ENCODE measurements at places on chromosomes 2 and 18.
A peak's percentile ranks its signal among the peaks of the same experiment; 100 is the strongest.

GRCh38 chr2:24048769-24049484 lies 614 bp upstream of the FKBP1B start:
- DNase-seq = peak; percentile 47

DNA sequence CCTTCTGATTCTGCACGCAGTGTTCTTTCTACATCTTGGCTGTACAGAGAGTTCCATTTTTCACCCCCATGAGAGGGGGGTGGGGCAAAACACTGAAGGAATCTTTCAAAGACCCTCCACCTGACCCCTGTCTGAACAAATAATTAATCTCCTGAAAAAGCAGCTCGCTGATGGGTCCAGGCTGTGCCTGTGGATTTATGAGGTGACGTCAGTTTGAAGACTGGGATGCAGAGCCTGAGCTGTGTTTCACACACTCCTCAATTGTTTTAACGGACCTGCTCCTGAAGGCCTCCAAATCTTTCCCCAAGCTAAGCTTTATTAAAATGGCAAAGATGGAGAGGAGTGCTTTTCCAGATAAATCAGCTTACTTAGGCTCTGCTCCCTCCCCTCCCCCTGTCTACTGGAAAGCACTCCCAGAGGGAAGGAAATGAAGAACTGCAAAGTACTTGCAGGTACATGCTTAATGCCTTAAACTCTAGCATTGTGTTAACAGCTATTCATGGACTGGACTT lies 390.2 kb upstream of the TNP1 start:
- no peak for DNase-seq

DNA sequence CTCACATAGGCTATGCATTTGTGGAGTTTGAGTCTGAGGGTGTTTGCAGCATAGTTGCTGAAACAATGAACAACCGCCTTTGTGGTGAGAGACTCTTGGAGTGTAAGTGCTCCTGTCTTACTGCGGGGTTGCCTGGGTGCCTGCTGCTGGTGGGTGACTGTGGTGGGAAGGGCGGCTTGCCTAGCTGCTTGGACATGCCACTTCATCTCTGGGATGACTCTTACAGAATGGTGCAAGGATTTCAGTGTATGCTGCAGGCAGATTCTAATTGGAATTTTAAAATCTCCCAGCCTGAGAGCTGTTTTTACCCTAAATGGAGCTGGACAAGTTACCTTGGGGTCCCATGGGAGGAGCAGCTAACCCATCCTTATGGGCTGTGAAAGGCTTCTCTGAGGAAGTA lies 50.1 kb downstream of the CYP27C1 start:
- no peak for DNase-seq

GRCh38 chr2:40160751-40161218 lies 291.1 kb downstream of the SLC8A1 start:
- no peak for DNase-seq

GRCh38 chr2:235770909-235771820 lies 277.3 kb downstream of the AGAP1 start:
- DNase-seq = no peak

DNA sequence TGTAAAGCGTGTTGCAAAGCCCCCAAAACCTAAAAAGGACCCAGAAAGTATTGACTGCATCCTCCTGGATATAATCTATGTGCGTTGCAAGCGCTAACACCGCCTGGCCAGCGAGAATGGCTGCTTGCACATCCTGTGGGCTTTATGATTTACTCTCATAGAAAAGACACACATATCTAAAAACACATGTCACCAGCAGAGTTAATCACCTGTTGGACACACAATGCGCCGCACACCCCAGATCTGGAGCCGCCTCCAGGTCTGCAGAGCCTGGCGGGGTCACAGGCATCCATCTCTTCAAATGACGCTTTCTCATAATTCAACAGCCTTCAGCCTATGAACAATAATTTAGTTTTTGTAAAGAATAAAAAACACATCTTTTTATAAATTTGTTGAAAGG lies 186.5 kb downstream of the RTP5 start:
- no peak for DNase-seq

DNA sequence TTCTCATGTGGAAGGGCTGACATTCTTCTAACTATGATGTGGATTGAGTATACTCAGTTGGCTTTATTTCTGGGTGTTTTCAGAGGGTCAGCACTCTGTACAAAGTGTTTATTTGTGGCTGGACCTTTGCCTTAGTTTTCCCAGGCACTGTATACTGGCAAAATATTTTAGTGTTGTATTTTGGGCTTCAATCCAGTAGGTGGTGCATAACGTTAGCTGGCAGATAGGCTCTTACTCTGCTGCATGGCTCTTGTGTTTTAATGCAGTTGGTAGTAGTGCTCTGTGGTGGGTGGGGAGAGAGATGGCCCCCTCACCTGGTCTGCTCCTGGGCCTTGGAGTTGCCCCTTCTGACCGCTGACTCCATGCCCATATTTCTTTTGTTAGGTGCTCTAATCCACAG lies 75.6 kb upstream of the REG3A start:
- peak; percentile 2 for DNase-seq

DNA sequence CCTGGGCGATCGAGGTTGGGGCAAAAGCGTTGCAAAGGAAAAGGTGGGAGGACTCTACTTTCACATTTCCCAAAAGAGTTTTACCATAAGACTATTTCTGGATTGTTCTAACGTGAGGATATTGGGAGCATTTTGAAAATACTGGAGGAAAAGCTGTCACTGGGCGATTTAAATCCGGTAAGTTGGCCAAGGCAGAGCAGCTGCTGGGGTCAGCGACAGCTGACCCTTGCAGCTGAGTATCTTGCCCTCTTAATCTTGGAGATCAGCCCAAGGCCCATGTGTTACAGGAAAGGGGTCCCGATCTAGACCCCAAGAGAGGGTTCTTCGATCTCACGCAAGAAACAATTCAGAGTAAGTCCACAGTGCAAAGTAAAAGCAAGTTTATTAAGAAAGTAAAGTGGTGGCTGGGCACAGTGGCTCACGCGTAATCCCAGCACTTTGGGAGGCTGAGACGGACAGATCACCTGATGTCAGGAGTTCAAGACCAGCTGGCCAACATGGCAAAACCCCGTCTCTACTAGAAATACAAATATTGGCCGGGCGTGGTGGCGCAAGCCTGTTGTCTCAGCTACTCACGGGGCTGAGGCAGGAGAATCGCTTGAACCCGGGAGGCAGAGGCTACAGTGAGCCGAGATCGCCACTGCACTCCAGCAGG lies 964 bp upstream of the ST3GAL5 start:
- DNase-seq = no peak

DNA sequence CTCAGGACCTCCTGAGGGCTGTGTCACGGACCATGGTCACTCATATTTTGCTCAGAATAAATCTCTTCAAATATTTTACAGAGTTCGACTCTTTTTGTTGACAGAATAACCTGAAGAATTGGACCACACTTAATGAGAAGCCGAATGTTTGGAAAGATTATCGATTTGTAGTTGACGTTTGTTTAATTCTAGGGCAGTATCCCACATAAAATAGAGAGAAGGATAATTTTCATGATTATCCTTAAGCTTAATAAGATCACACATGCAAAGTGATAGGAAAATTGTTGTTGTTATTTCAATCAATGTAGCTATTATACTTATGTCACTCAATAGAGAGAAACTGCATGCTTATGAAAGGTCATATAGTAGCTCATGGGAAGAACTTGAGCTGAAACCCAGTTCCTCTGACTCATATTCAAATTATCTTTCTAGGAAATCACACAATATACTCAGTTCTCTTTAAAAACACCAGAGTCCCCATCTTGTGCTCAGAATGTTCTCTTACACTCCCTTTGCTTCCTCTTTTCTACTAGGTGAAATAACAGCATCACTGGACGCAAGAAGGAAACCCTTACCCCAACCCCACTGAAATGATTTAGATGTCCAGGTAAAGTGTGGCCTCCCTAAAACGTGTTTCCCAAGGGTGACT lies 982.1 kb downstream of the TSN start:
- DNase-seq = peak; percentile 61

DNA sequence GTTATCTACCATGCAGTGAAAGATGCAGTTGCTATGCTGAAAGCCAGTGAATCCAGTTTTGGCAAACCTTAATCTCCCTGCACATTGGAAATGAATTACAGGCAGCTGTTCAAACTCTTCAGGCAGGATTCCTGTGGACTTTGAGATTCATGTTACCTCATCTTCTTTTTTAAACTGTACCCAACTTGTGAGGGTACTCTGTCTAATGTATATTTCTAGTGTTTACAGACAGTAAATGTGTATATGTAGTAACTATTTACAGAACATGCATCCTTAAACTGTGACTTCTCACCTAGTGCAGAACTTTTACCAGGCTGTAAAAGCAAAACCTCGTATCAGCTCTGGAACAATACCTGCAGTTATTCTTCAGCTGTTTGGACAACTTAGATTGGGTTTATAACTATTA lies 50.9 kb downstream of the KDM3A start:
- no peak for DNase-seq

- no peak for DNase-seq
These were observed 54.1 kb downstream of the ATP8B1 start for GRCh38 chr18:57748770-57749603.

- DNase-seq = no peak
These were observed 48.5 kb downstream of the MAP4K4 start for GRCh38 chr2:101745711-101746694.

GRCh38 chr2:166067229-166067628 lies 60.6 kb downstream of the SCN1A start:
- no peak for DNase-seq

- DNase-seq = no peak
These were observed 55.7 kb downstream of the TCF7L1 start for GRCh38 chr2:85188852-85189251.

- no peak for DNase-seq
These were observed 90.6 kb downstream of the SEPTIN10 start for GRCh38 chr2:109523121-109523520.

DNA sequence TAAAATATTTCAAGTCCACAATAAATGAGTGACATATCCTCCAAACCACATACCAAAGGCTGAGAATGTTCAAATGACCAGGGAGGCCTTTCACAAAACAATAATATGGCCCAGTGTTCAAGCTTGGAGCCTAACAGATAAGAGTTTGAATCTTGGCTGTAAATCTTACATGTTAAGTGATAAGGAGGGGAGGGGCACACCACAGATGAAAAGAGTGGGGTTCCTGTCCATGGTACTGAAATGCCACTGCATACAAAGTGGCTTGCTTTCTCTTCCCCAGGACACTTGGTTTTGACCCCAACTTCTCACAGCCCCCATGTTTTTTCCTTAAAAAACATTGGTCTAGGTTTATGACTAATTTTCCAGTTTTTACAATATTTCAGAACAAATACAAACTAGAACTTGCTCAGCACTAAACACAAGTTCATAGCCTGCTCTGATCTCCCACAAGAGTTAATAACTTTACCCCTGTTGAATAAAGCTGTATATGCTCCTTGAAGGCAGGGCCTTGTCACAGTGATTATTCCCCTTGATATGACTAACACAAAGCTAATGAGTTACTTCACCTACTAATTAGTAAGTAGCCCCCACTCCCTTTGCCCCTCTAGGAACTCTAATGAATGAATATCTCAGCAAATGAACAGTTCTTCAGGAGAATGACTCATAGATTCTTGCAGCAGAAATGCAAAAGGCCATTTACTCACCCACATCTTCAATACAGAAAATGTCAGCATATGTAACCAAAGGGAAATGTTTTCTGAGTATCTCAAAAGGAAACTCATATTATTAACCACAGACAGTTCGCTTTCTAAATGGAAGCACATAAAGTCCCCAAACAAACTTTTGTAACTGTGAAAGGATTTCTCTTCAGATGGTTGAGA lies 142.2 kb downstream of the SATB2 start:
- peak; percentile 29 for DNase-seq

DNA sequence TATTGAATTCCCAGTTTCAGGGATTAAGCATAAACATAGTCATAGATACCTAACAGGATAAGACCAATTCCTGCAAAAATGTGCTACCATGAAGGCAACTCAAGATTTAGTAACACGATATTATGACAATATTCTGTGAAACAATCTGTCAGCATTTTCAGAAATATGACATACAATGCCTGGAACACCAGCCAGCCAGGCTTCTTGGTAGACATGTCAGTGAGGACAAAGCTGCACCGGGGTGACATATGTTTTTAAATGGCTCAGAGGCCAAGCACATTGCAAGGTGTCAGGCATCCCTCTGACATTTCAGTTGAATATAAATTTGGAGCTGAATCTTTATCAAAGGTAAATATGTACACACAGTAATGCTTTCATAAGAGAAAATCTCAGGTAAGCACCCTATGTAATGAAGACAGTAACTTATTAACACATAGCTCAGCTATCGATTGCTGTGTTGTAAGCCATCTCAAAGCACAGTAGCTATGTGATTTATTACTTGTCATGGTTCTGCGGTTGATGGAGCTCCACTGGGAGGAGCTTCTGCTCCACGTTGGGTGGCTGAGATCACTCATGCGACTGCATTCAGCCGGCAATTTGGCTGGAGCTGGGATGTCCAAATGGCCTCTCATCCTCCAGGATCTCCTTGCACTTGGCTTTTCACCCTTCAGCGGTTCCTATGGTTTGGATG lies 31.9 kb upstream of the EML6 start:
- DNase-seq = no peak

DNA sequence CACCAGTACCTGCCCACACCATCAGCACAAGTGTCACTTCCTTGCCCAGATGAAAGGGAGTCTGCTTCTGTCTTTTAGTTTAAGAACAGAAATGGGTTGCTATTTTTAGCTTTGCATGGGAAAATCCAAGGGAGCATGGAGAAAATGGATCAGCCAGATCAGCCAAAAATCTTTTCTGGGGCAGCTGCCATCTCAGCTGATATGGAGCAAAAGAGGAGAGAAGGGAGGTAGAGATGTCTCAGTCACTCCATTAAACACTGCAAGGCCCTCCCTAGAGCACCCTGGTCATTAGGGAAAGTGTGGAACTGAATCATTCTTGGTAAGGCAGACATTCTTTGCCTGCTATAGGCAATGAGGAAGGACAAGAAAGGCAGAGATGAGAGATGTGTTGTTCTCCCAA lies 79.9 kb downstream of the CTAGE1 start:
- DNase-seq = no peak

DNA sequence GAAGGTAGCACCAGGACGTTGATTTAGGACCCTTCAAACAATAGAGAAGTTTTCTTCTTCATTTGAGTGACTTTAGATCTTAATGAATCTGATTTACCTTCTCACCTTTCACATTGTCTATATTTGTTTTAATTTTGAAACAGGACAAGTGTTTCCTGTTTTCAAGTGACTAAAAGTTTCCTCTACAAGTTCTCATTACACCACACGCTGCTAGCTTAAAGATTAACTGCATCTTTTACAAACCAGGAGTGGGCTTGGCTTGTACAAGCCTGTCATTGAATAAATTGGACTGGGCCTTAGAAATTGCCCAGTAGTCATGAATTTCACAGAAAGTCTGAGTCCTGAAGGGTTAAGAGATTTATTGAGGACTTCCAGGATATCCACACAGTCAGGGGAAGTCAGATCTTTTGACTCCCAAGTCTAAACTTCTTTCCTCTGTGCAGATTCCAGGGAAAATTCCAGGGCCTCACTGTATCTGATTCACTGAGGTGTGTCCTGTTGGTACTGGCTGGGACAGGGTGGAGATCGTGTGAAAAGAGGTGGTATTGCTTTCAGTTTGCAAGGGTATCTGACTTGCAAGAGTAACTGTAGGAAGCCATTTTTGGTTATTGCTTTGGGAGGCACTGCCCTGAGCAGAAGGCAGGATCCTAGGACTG lies 3.4 kb downstream of the SGPP2 start:
- DNase-seq = no peak

- DNase-seq = peak; percentile 87
These were observed 36.9 kb upstream of the SLC14A1 start for GRCh38 chr18:45686891-45687611.

- DNase-seq = no peak
These were observed 85.6 kb upstream of the SLC35G4 start for GRCh38 chr18:11523804-11524203.
